Liver (tissue), 10 donors: ENCODE measurements at places on chromosomes 6 and 20. TPM values are rescaled to one million over a fixed set of nuclear protein-coding genes. Genes with fewer than 3 reads are reported as not detected.

GRCh38 chr6:14882394-14883026, 363.4 kb upstream of the JARID2 start:
- DNase-seq, result no peak

DNA sequence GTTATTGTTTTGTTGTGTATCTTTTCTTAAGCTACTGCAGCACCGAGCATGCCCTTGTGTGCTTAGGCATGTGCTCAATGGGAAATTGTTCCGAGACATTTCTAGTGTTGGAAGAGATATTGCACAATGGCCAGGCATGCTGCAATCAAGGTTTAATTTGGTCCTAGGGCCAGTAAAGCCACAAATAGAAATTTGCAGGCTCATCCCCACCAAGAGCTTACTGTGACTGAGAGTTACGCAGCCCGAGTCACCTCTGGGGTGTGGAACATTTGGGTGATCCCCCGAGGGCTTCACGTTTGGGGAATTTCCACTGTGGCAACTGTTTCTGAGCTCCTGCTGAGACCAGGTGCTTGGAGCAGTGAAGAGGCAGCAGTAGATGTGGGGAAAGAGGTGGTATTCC, 65.8 kb downstream of the ADTRP start:
- no peak for DNase-seq

GRCh38 chr20:62511300-62511914, 35.6 kb upstream of the GATA5 start:
- DNase-seq, result no peak

GRCh38 chr6:166050559-166050958, 117.1 kb downstream of the TBXT start:
- no peak for DNase-seq

DNA sequence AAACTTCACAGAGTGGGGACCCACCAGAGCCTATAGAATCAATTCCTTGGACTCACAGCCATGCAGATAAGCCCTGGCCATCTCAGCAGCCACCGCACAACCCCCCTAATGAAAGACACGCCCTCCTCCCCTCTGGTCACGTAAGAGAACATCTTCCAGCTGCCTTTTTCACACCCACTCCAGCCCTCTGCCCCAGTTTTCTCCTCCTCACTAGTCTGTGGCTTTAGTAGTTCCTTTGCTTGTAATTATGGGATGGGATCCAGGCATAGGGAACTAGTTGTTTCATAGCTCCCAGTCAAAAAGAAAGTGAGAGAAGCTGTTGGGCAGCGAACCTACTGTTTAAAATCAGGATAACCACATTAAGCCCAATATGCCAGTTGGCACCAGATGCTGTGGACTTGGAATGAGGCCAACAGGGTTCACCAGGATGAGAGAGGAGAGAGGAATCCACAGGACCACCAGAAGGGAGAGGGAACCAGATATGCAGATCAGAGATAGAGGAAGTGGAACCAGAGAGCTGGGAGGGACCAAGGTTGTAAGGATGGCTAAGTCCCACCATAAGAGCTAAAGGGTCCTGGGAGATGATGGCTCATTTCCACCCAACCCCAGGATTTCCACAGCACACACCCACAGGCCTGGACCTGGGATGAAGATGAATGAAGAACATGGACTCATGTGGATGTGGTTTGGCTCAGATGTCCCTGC, 9.0 kb upstream of the BTN3A1 start:
- no peak for DNase-seq

The PSMB1 gene
- 184 TPM for total RNA-seq

GRCh38 chr6:122048570-122048969, 350.9 kb upstream of the HSF2 start:
- DNase-seq, result no peak

The CBLN4 gene
- total RNA-seq, result 0.42 TPM

The DUSP15 gene
- total RNA-seq, result 0.42 TPM

The TSPO2 gene
- total RNA-seq, result 0.25 TPM

DNA sequence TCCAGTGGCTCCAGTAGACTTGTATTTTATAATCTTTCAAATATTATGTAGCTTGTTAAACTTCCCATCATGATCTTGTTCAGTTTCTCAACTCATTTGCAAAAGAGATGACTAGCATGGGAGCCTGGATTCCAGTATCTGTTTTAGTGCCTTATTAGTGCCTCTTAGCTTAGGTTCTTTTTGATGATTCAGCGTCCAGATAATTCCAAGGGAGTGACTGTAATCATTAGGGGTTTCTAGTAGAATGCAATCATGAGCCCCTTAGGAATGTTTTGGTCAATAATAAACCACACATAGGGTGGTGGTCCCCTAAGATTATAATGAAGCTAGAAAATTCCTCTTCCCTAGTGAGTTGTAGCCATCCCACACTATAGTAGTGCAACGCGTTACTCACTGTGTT, 7.0 kb downstream of the CD2AP start:
- DNase-seq, result no peak

- DNase-seq, result no peak
Measured at GRCh38 chr20:56369179-56369578, 10.4 kb downstream of the FAM210B start.

The IL20RA gene
- not detected for total RNA-seq

GRCh38 chr6:41654698-41655151, 16.5 kb downstream of the MDFI start:
- no peak for DNase-seq

DNA sequence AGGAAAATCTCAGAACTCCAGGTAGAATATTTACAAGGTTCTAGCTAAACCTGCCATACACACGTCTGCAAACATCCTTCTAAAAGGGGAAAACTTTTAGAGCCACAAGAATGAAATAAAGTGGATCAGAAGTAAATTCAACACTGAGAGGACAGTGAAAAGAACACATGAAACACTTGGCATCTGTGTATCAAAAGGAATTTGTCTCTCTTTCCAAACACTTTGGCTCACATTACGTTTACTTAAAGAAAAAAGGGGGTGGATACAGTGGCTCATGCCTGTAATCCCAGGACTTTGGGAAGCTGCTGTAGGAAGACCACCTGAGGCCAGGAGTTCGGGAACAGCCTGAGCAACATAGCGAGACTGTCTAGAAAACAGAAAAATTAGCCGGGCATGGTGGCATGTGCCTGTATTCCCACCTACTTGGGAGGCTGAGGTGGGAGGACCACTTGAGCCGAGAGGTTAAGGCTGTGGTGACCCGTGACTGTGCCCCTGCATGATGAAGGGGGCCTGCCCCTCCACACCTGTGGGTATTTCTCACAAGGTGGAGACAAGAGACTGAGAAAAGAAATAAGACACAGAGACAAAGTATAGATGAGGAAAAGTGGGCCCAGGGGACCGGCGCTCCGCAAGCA, 35.4 kb downstream of the NINL start:
- DNase-seq, result no peak

DNA sequence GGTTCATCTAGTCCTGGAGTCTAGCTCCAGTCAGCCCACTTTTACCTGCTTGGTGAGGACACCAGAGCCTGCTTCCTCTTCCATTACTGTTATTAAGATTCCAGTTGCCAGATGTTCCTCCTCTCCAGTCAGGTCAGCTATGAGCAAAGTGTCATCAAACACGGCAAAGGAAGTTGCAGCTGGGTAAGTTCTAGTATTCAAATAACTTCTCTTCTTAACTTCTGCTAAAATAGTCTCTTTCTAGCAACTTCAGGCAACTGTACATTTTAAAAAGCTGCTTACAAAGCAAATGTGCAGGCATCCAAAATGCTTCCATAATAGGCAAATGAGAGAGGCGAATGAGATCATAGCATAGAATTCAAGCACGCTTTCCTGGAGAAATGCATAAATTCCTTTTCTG, 18.4 kb upstream of the MRPS18A start:
- no peak for DNase-seq

The ARMC2 gene
- total RNA-seq, result 1.5 TPM

DNA sequence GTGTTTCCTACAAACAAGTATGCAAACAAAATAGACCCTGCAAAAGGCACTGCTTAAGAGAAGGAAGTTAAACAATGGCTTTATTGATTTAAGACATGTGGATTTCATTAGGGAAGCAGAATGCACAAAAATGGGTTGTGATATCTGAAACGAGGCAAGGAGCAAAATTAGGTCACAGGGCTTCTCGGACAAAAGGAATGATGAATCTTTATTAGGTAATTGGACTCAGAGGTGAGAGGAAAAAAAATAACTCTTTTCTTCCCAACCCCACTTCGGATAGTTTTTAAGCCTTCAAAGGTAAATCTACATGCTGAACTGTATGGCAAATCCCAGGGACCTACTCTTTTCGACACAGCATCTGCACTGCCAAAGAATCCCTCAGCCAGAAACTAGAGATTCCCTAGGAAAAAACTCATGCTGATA, 183.0 kb upstream of the TAB2 start:
- DNase-seq, result no peak

The CST2 gene
- total RNA-seq, result not detected

DNA sequence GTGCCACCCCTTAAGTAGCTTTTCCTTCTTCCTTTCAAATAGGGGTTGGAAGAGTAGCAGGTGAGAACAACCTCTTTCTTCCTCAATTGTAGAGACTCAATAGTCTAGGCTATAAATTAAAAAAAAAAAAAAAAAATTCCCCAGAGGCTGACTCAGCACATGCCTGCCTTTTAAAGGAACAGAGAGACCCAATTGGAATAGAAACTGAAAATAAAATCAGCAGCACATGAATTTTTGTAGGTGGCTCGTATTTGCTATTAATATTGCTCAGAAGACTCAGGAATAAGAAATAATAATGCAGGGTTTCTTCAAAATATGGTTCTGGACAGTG, 19.3 kb downstream of the TOP1 start:
- DNase-seq, result no peak

DNA sequence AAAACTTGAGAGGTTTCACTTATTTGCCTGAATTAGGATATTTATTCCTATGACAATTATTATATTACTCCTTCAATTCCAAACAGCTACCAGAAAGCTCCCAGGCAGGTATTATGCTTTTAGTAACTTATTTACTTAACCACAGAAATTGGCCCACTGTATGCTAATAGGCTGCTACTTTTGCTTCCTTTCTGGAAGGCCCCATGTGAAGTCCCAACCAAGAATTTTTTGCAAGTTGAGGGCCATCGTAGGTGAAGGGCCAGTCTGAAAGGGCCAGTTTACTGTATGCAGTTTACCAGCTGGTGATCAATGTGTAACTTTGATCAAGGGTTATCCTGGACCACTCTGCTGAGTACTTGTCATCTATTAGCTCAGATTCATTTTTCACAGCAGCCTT, 45.0 kb downstream of the EDN1 start:
- no peak for DNase-seq

The PDE10A gene
- 0.70 TPM for total RNA-seq

- no peak for DNase-seq
Measured at GRCh38 chr6:41406728-41407489, 71.5 kb downstream of the NCR2 start.

DNA sequence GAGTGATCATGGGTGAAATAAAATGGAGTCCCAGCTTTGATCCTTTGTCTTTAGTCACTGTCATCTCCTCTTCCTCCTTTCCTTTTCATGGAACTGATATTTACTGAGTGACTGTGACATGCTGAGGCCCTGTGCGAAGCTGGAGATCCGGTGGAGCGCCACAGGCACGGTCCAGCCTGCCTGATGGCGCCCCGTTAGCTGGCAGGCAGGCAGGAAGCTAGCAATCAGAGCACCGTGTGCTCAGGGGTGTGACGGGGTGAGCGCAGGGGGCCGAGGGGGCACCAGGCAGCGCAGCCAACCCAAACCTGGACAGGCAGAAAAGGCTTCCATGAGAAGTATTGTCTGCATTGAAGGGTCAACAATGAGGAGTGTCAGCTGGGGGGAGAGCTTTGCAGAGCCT, 100.2 kb upstream of the AKAP12 start:
- no peak for DNase-seq

GRCh38 chr6:138736640-138737039, 36.9 kb upstream of the CCDC28A start:
- DNase-seq, result no peak

The MOXD1 gene
- 0.25 TPM for total RNA-seq

The OR2H2 gene
- total RNA-seq, result not detected

The POM121L2 gene
- not detected for total RNA-seq

DNA sequence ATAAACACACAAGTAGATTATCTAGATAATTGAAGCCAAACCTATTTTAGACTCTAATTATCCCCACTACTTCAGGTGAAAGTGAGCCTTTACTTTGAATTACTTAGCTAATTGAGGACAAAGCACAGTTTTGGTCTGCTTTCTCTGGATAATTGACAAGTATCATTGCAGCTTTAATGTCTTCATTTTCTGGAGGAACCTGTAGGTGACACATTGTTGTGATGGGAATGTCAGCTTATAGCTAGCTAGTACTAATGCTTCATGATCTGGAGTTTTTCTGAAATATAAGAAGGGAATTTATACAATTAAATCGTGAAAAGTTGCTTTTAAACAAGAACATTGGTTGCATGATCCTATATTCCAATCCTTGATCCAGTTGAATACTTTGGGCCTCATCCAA, 319.3 kb upstream of the CITED2 start:
- DNase-seq, result no peak
